ENCODE measurements at places on chromosomes 5 and 9.

DNA sequence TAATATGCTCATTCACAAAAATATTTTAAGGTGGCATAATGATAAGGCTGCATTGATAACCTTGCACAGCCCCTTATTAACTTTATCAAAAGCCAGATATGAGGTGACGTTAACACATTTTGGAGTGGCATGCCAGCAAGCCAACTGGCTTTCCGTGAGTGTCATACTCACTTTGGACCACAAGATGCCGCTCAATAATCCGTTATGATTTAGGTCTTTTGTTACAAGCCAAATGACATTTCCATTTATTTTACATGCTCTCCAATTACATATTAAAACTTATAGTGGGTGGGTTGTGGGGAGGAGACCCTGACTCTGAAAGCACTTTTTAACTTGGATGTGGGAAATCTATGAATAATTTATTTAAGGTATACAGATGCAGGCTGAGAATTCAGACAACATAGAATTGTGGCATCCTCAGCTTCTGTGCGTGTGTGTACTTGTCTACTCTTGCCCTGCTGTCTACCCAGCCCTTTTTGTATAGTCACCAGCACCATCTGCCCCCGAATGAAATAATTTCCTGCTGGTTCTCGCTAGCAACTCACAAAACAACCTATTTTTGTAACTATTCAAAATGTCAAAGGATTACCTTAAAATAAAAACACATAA, 305.1 kb downstream of the PSAT1 start:
- peak; percentile 30 for DNase-seq

- DNase-seq, result no peak
Observed at GRCh38 chr9:109016132-109016531, 2.8 kb upstream of the CTNNAL1 start.

- DNase-seq, result no peak
Observed at GRCh38 chr5:68369023-68369359, 153.4 kb downstream of the PIK3R1 start.

DNA sequence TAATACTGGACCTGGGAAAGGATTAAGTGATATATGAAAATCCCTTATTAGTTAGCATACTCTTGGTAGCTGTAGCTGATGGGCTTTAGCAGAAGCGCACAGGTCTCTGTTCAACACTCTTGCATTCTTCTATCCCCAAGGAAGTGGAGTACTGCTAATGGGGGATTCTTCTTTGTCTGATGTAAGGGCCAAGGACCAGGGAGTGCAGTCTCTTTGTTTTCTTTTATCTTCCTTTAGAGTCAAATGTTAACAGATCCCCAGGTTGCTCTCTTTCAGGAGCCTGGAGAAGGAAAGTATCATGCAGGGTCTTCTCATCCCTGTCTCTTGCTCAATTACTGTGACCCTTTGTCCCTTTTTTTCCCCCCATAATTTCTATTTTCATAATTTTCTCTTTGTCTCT, 1146.9 kb upstream of the DMAC1 start:
- DNase-seq, result no peak

DNA sequence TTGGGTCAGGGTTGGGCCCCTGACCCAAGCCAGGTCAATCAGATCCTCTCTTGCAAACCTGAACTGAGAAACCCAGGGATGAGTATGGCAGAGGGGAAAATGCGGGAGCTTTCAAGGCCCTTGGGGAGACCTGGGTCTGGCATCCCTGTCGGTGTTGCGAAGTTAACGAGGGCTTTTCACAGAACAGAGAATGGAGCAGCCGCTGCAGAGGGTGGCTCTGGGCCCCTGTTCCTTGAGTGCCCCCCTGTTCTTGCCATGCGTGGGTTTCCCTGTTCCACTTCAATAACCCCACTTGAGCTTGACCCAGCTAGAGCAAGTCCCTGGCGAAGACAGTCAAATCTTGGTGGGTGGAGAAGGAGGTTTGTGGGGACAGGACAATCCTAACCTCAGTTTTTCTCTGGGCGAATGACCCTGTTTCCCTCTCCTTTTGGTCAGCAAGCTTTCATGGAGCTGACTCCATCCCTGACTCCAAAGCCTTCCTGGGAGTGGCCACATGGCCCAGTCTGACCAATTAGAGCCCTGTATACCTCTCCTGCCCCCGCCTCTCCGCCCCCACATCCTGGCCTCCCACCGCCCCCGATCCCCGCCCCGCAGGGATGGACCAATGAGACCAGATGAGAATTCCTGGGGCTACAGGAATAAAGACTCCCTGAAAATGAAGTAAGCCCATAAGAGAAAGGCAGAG, 2.9 kb upstream of the VDAC1 start:
- no peak for DNase-seq

DNA sequence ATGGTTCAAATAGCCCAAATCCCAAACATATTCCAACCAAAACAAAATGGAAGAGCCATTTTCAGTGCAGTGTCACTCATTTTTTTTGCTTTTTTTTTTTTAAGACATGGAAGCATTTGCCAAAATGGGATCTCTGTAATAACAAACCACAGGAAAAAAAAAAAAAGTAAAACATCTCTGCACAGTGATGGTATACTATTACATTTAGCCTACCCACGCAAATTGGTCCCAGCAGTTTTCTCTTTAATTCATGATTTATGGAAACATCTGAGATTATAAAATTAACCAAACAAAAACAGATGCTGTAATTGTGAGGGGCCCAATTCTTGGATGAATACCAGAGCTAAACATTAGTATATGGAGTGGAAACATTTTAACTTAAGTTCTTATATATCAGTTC, 566.6 kb downstream of the ZNF608 start:
- no peak for DNase-seq

- DNase-seq, result no peak
Observed at GRCh38 chr5:89268460-89268859, 385.5 kb upstream of the MEF2C start.

DNA sequence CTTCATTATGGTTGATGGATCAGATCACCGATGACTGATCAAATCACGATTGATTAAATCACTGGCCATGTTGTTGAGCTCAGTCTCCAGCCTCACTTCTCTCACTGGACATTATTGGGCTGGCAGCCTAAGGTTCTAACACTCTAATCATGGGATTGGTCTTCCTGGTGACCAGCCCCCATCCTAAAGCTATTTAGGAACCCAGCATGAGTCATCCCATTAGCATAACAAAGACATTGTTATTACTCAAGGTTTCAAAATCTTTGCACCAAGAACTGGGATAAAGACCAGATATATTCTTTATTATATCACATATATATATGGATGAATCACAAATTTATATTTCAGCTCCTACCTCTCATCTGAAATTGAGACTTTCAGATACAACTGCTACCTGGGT, 272.1 kb upstream of the IL12B start:
- DNase-seq, result no peak

- no peak for DNase-seq
Observed at GRCh38 chr5:17042041-17042440, 106.0 kb upstream of the MYO10 start.

DNA sequence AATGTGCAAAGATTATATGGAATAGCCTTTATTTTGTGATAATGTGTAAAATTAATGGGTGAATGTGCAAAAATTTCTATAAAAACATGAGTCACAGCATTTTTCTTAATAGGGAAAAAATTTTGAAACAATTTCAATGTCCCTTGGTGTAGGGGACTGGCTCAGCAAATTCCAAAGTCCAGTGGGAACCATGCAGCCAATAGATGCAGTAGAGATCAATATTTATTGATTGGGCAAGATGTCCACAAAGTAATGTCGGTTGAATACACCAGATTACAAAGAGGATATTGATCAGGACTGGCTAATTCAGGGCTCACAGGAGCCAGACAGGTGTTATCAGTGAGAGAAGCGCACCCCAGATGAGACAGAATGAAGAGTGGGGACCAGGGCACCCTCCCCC, 62.5 kb downstream of the AMBP start:
- DNase-seq, result no peak

GRCh38 chr5:135085133-135085935, 51.3 kb upstream of the PITX1 start:
- peak; percentile 41 for DNase-seq

DNA sequence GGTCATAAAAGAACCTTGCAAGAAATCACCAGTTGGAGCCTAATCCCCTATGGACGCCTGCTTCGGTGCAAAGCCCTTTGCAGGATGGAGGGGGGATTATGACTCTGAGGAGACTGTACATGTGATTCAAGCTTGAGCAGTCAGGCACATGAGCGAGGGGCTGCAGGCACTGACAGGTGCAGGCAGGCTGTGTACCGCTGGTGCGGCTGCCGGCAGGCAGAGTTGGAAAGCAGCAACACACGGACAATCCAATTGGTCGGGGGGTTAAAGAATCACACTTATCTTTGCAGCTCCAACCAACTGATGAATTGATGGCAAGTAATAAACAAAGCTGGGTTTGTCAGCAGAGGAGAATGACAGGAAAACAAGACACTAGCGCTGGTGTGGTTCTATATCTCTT, 5.7 kb downstream of the WHRN start:
- no peak for DNase-seq

DNA sequence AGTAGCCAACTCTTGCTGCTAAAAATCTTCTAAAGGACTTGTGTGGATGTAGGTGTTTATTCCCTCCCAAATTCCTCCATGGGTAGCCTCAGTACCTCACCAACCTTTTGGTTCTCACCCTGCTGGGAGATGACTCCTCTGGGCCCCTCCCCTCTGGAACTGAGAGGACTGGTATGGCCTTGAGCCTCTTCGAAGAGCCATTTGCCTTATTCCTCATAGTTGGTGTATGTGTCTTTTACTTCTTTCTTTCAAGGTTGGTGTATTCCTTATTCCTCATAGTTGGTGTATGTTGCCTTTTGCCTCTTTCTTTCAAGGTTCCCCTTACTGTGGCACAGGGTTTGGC, 48.3 kb downstream of the GNAQ start:
- DNase-seq, result no peak

GRCh38 chr9:28134446-28134976, 561.2 kb upstream of the C9orf72 start:
- DNase-seq, result no peak

DNA sequence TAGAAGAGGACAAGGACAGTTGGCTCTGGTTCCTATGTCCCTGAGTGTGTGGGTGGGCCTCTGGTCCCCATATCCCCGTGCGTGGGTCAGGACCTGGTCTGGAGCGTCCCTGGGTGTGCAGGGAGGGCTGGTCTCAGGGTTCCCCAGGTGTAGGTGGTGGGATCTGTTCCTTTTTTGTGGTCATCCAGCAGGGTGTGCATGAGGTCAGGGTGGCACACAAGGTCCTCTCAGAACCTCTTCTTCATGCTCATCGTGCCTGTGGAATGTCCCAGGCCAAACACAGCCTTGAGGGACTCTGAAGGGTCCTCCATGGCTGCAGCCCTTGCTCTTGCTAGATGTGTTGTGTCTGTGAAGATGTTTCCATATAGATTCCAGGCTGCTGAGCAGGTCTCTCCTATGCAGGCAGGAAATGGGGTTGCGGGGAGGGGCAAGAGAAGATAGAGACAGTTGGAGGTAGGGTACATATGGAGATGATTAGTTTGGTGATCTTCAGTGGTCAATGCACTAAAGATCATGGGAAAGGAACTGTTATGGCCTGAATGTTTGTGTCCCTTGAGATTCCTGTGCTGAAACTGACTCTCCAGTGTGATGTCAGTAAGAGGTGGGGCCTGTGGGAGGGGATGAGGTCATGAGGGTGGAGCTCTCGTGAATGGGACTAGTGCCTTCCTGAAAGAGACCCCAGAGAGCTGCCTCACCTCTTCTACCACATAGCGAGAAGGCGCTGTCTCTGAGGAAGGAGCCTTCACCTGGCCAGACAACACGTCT, 53.1 kb downstream of the NXNL2 start:
- no peak for DNase-seq

- no peak for DNase-seq
Observed at GRCh38 chr5:60257596-60258271, 364.2 kb upstream of the PDE4D start.

GRCh38 chr5:113531481-113532159, 18.1 kb downstream of the YTHDC2 start:
- DNase-seq, result no peak

DNA sequence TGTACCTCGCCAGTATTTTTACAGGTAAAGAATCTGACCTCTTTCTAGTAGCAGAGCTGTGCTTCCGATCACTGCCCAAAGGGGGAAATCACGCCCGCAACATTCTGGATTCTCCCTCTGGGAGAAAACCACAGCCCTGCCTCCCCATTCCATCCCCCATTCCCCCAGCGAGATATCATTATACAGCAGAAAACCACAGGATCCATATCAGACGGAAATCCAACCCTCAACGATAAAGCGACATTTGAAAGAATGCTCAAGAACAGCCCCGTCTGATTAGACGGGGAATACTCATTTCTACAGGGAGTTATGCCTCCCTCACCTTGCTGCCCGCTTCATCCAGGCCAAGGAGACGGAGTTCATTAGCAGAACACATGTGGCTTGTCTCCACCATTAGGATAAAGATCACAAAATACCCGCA, 172.8 kb downstream of the COL23A1 start:
- DNase-seq, result no peak

DNA sequence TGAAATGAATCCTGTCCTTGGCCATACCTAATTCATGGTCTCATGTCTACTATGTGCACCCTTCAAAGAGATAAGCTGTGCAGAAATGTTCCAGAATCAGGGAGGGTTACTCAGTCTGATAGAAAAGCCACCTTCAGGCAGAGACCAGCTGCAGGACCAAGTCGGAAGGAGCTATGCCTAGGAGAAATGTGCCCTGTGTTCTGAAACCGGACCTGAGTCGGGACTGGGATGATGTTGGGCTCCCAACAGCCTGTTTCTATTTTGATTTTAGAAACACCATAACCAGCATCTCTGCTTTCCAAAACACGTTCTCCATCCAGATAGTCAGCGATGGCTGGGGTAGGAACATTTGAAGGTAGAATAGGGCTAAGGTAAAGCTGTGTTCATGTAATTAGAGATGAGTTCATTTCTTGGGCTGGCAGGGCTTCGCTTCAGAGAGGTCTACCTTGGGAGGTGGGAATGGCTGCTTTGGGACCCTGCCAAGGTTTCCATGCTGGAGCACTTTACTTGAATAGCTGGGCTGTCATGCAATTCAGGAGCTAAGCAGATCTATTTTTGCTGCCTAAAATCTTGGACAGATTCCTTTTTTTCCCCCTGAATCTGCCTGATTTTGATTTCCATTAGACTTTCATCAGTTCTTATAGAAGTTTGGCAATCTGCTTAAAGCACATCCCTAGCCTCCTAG, 2.8 kb downstream of the ADCY2 start:
- DNase-seq, result no peak

DNA sequence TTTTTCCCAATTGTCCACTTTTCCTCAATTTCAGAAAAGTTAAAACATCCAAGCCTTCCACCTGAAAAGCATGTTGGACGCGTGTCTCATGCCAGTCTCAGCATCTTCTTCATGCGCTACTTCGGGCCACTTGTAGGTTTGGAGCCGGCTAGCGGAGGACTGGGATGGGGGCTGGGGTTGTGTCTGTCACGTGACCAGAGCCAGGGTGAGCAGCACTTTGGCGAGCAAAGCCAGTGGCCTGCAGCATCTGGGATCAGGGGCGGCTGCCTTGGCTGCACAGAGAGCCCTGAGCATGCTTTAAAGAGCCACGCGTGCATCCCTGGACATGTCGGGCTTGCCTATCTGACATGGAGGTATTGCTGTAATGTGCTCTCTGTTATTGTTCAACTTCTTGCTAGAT, 41.2 kb downstream of the SLC6A3 start:
- no peak for DNase-seq

Data from AG08396 (cell line).